ENCODE measurements at places on chromosomes 16 and 17.

- DNase-seq = peak; percentile 10
Observed at GRCh38 chr17:60102632-60103096, 23.9 kb upstream of the HEATR6 start.

DNA sequence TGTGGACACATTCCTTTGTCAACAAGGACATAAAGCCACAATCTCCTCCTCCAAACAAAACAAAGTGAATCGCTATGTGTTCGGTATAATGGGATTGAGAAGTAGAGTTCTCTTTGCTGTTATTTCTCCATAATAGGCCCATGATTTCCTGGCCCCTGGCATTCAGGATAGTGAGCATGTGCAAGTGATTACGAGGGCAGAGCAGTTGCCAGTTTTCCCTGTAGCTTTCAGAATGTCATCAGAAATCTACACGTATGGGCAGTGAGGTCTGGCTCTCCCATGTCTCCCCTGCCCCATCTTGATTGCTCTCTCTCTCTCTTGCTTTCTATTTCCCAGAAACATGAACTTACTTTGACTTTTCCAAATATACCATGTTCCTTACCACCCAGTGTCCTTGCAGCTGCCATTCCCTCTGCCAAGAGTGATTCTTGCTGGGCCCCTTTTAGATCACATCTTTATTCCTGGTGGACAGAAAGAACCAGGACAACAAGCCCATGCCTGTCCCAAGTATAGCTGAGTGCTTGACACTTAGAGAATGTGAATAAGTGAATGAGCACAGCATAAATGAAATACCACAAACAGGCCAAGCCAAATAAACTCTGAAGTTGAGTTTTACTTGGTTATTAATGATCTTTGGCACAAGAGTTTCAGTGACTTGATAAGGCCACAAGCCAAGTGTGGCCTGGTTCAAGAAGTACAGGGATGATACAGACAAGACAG lies 273.1 kb downstream of the CDH13 start:
- no peak for DNase-seq

GRCh38 chr17:48374650-48375230 lies 55.3 kb downstream of the SKAP1 start:
- no peak for DNase-seq

DNA sequence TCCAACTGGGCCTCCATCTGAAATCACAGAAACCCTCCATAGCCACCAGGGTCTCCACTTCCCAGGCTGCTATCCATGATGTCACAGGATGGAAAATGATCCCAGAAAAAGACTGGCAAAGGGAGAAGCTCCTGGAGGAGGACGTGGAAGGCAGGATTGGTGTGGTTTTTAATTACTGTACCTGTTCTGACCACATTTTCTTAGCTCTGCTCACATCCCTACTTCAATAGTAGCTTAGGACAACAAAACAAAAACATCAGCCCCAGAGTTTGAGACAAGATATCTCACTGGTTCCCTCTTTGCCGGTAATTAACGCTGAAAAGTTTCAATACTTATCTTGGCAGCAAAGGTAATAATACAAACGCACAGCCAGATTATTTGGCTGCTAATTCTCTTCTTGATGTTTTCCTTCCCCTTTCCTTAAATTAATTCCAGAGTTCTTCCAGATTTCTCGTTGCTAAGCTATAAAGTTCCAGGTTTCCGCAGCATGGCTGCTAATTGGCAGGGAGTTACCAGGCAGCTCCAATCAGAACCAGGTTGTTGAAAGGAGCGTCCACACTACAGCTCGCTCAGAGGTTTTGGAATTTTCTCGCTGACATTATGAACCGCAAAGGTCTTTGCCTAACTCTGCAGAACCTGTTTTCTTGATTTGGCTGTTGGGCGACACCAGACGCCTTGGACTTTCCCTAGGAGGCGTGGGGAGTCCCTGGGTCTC lies 263.4 kb downstream of the MRTFB start:
- DNase-seq = no peak

DNA sequence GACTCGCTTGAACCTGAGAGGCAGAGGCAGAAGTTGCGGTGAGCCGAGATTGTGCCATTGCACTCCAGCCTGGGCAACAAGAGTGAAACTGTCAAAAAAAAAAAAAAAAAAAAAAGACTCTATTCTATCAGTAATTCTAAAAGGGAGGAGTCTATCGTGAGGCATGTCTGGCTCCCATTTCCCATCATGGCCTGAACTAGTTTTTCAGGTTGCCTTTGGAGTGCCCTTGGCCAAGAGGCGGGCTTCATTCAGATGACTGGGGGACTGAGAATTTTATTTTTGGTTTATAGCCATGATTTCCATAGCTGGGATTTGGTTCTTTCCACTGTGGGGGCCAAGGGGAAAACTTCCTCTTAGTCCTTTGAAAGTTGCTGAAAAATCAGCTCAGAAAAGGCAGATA lies 3.5 kb upstream of the SNX29 start:
- no peak for DNase-seq

DNA sequence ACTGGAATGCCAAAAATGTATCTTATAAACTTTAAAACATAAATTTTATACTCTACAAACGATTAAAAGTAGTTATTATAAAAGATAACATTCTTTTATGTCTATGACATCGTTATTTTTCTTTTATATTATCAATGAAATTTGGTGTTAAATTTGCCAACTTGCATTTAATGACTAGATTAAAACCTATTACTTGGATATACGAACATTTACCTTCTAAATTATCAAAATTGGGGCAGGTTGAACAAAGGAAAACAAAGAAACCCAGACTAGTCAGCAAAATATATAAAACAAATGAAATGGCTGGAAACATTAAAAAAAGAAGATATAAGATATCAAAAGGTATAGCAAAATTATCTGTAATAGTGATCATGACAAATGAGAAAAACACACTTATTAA lies 34.1 kb upstream of the ABCA3 start:
- no peak for DNase-seq

- no peak for DNase-seq
Observed at GRCh38 chr16:86455116-86455515, 55.2 kb upstream of the FOXF1 start.

GRCh38 chr16:77399066-77399465 lies 35.8 kb downstream of the ADAMTS18 start:
- no peak for DNase-seq

DNA sequence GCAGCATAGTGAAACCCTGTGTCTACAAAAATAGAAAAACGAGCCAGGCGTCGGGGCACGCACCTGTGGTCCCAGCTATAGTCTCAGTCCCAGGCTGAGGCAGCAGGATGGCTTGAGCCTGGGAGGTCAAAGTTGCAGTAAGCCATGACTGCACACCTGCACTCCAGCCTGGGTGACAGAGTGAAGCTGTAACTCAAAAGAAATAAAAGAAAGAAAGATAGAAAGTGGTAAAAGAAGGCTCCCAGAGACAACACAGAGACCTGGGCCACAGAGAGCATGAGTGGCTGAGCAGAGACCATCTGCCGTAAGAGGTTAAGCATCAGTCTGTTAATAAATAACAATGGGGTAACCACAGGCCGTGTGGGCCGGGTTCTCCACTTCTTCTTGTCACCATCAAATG lies 15.3 kb upstream of the HEXD start:
- DNase-seq = no peak

GRCh38 chr16:87407511-87408112 lies 15.5 kb downstream of the MAP1LC3B start:
- DNase-seq = no peak

DNA sequence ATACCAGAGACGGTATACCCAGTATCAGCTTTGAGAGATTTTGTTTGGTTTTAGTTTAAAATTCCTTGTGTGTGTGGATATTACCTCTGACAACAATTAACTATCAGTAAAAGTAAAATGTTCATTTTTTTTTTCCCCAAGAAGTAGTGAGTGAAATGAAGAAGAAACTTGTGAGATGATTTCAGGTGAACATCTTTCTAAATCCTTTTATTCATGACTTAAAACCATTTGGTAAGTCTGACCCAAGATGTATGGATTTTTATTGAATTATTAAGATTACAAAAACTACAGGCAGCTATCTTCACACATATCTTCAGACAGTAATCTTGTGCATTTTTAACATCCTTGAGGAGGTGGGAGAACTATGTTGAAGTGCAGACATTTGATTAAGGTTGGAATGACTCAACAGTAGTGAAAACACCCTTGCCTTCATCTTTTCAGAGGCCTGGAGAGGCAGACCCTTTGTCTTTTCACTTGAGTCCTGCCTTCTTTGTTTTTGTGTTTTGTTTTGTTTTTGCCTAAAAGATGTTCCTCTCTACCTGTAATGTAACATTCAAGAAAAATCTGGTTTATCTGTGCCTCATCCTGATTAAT lies 240.3 kb upstream of the TBX2 start:
- no peak for DNase-seq

DNA sequence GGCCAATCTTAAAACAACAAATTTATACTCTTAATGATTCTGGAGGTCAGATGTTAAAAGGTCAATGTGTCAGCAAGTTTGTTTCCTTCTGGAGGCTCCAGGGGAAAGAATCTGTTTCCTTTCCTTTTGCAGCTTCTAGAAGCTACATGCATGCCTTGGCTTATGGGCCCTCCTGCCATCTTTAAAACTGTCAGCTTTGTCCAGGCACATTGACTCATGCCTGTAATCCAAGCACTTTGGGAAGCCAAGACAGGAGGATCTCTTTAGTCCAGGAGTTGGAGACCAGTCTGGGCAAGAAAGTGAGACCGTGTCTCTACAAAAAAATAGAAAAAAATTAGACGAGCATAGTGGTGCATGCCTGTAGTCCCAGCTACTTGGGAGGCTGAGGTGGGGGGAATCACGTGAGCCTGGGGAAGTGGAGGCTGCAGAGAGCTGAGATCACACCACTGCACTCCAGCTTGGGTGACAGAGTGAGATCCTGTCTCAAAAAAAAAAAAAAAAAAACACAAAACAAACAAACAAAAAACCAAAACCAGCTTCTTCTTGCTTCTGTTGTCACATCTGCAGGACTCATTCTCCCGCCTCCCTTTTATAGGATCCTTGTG lies 58.3 kb downstream of the NOS2 start:
- DNase-seq = no peak

- DNase-seq = no peak
Observed at GRCh38 chr17:15012351-15012980, 252.7 kb downstream of the PMP22 start.

- DNase-seq = no peak
Observed at GRCh38 chr16:27182906-27183405, 20.4 kb upstream of the KDM8 start.

GRCh38 chr16:31874366-31875111 lies 932 bp downstream of the ZNF267 start:
- DNase-seq = peak; percentile 55

GRCh38 chr17:71338396-71338795 lies 782.4 kb upstream of the SOX9 start:
- DNase-seq = no peak

Data from activated CD4-positive, alpha-beta T cell treated with anti-CD3 and anti-CD28 coated beads for 4 hours (primary cell).